GM23248 (cell line): ENCODE measurements at places on chromosomes 1 and 21. TPM values are rescaled to one million over a fixed set of nuclear protein-coding genes. Genes with fewer than 3 reads are reported as not detected.

DNA sequence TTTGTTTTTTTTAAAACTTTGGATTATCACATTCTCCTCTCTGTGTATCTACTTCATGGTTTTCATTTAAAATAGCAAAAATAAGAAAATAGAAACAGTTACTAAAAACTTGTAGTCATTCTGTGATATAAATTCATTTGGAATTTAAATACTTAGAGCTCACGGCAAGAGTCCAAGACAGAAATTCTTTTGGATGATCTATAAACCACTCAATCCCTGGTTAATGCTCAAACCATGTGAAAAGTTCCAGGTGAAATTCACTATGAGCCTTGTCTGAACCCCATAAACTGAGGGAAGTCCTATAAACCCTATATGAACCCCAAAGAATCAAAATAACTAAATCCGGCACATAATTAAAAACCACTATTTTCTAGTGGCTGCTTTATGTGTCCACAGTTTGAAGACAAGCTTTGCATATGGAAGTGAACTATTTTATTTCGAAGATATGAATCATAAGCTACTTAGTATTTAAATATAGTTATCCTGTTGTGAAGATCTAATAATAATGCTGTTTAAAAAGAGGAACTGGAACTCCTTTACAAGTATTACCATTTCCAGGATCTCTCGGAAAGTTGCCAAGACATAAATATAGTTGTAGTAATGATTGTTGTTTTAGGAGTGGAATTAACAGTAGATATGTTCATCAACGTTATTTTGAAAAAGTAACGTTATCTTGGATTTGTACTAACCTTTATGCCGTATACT, 163.5 kb downstream of the NFIA start:
- H3K27ac ChIP-seq: no peak overlapping the region
- H3K36me3 ChIP-seq: no peaks in the 10 kb centered on the region
- H3K27me3 ChIP-seq: no peaks in the 10 kb centered on the region
- H3K4me1 ChIP-seq: no peaks in the 10 kb centered on the region
- DNase-seq: no peak

DNA sequence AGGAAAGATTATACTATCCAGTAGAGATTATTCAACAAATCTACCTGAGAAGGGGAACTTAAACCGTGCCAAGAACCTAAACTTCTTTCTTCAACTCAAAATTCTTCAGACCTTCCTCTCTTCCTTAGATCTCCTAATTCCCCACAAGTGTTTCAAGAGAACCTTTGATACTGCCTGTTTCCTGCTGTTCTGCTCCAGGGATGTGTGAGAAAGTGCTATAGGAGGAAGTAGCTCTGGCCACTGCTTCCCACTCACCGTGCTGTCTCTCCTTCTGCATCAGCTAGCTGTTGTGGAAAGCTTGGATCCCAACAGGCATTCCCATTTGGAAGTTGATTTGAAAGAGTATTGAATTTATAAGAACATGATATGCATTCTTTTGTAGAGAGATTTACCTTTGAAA, 4.5 kb upstream of the NOS1AP start:
- no peak overlapping the region for H3K4me3 ChIP-seq
- peaks cover 14% of the 10 kb centered on the region for H3K27me3 ChIP-seq
- H3K36me3 ChIP-seq: no peaks in the 10 kb centered on the region

- no peaks in the 10 kb centered on the region for H3K27me3 ChIP-seq
- H3K4me3 ChIP-seq: no peak overlapping the region
- no peak overlapping the region for H3K27ac ChIP-seq
- no peak for DNase-seq
- H3K4me1 ChIP-seq: peaks cover 6% of the 10 kb centered on the region; the same call in 1 of the 2 replicates
Measured at GRCh38 chr1:63909526-63909925, 135.7 kb downstream of the ROR1 start.

- no peak overlapping the region for H3K27ac ChIP-seq
- no peaks in the 10 kb centered on the region for H3K36me3 ChIP-seq
- no peak for DNase-seq
- H3K4me1 ChIP-seq: no peaks in the 10 kb centered on the region
- H3K27me3 ChIP-seq: no peaks in the 10 kb centered on the region
Measured at GRCh38 chr1:221648201-221648600, 93.7 kb downstream of the DUSP10 start.

GRCh38 chr1:207988326-207989165, 77.6 kb upstream of the CD34 start:
- H3K27ac ChIP-seq: no peak overlapping the region
- no peaks in the 10 kb centered on the region for H3K4me1 ChIP-seq
- no peak for DNase-seq
- H3K36me3 ChIP-seq: no peaks in the 10 kb centered on the region
- no peak overlapping the region for H3K4me3 ChIP-seq

- H3K4me3 ChIP-seq: peak within 1 kb of the TSS; percentile 40; the same call in 1 of the 2 replicates
- H3K27me3 ChIP-seq: peaks cover 81% of the 10 kb centered on the region
- no peaks in the 10 kb centered on the region for H3K36me3 ChIP-seq
Measured at GRCh38 chr1:228006786-228007048, at the start of gene WNT3A. WNT3A (plus strand) TSS chr1:228006998; CDS start chr1:228007129, 131 bp downstream.

KCNH1 gene
- 1.5 and 1.8 TPM in 2 replicates for total RNA-seq

UTS2 gene
- total RNA-seq: not detected in 2 replicates

ADAMTSL4 gene
- total RNA-seq: 27.6 and 27.9 TPM in 2 replicates

S100A7 gene
- total RNA-seq: not detected in 2 replicates
